ENCODE measurements at places on chromosomes 3 and 15. TPM values are rescaled to one million over a fixed set of nuclear protein-coding genes. Genes with fewer than 3 reads are reported as not detected.
A peak's percentile ranks its signal among the peaks of the same experiment; 100 is the strongest.

DNA sequence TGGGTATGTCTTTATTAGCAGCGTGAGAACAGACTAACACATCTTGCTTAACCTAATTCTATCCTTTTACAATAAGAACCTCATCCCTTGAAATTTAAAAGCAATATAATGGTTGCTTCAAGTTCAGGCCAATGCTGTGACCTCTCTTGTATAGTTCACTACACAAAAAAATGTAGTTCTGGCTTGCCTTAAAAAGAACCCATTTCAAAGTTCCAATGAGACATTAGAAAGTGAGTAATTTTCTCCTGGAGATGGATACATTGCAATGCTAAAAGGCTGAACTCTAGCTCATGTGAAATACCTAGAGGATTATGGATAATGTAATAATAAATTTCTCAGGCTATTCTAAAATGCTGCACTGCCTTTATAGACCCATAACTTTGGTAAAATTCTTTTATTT lies 47.8 kb downstream of the ATP13A4 start:
- DNase-seq: no peak

DNA sequence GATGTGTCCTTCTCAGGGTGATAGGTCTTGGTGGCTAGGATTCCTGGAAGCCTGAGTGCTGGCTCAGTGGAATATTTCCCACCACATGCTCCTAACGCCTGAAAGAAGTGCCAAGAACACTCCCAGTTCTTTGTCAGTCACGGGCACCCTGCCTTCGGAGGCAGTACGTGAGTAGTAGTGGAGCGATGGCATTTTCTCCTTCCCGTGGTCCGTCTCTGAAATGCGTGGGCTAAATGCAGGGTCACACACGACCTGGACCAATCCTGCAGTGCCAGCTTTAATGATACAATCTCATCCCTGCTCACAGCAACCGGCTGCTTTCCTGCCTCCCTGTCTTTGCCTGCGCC lies 14.5 kb downstream of the H1-8 start:
- no peak for DNase-seq

- no peak for DNase-seq
Observed at GRCh38 chr3:9809239-9809614, 835 bp upstream of the TTLL3 start.

DNA sequence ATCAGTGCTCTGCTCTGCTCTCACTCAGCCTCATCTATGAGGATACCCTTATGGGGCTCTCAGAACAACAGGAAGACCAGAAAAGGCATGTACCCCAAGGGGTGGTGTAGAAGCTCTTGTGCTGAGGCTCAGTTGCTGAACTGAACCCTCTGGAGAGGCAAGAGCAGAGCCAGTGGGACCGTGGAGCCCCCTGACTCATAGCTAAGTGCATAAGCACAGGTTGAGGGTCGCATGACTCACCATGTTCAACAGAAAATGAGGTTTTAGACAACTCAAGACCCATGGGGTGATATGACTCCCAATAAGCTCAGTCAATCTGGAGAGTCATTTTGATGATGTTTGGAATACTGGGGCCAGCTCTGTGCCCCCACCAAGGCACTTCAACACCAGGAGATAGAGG lies 37.3 kb downstream of the CRYGS start:
- DNase-seq: no peak

DNA sequence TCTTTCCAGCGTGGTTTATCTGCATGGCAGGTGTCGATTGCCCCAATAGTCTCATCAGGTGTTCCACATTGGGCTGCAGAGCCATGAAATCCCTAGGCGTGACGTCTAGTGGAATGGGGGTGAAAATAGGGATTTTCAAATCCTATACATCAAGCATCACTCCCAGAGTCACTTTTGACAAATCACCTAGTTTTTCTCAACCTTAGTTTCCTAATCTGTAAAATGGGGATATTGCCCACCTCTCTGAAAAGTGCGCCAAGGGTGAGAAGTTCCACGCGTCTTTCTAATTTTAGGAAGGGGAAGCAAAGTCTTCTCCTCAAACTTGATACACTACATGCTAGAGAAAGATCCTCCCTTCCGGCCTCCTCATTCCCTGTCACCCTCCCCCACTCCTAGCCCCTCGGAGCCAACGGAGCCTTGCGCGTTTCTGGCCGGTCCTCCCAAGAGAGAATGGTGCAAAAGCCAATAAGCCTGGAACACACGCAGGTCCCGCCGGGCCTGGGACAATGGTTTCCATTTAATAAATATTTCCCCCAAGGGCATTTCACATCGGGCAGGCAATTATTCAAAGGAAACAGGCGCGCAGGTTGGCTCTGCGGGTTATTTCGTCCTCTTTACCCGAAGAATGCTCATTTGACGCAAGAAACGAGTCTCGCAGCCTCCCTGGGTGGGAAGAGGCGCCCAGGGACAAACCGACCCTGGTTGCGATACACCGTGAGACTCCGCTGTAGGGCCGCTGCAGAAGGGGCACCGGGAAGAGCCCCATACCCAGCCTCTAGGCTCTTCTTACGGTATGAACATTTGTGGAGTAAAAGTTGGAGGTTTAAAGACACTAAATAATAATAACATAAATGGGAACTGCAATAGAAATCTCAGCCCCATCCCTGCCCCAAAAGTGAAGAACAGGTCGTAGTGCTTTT lies 1.2 kb upstream of the SOX14 start:
- DNase-seq: no peak

GRCh38 chr3:80263260-80263659 lies 495.5 kb upstream of the ROBO1 start:
- no peak for DNase-seq

GRCh38 chr15:77627067-77627466 lies 5.6 kb downstream of the LINGO1 start:
- DNase-seq: no peak

- DNase-seq: no peak
Observed at GRCh38 chr15:66953523-66954229, 111.7 kb upstream of the SMAD3 start.

- DNase-seq: peak; percentile 27
Observed at GRCh38 chr3:41920406-41920965, 41.4 kb downstream of the ULK4 start.

The DGKG gene
- not detected for total RNA-seq

The SHF gene
- 23.9 TPM for total RNA-seq

The SNRPA1 gene
- total RNA-seq: 214 TPM

The ZNF80 gene
- not detected for total RNA-seq

The TMEM212 gene
- not detected for total RNA-seq
